ENCODE measurements at places on chromosomes 1 and 21.
A peak's percentile ranks its signal among the peaks of the same experiment; 100 is the strongest.

- DNase-seq, result peak; percentile 82
These were observed 31.2 kb upstream of the COL6A2 start for GRCh38 chr21:46066591-46067331.

DNA sequence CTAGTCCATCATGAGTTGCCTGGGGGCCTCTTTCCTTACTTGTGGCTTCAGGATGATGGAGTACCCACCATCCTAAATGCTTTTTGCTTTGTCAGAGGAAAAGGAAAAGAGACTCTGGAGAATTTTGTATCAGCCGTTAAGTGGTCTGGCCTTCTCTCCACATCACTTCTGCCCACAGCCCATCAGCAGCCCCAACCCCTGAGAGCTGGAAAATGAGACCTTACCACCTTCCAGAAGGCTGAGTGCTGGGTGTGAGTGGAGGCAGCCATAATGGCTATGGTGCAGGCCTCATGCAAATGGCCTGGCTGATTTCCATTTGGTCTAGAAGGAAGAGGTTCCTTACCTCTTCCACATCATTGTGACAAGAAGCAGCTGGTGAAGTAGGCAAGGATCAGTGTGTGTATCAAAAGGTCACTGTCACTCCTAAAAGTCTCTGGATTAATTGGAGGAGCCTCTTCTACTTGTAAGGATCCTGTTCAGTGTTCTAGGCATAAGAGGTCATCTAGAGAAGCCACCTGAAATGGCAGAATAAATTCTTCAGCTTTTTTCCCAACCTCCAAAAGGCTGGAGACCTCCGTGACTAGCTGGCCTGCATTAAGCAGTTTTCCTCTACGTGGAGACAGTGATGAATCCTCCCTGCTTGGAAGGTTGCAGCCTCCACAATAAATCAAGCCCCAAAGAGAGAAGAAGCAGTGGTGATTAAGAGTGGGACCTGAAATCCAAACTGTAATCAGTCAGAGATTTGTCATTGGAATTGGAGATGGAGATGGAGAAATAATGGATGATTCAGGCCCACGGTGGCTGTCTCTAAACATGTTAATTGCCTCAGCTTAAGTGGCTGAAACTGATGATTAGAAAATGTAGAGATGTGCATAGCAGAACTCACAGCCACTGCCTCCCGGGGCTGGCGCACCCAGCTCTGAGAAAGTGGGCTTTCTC lies 111.5 kb downstream of the CNIH3 start:
- DNase-seq, result no peak

DNA sequence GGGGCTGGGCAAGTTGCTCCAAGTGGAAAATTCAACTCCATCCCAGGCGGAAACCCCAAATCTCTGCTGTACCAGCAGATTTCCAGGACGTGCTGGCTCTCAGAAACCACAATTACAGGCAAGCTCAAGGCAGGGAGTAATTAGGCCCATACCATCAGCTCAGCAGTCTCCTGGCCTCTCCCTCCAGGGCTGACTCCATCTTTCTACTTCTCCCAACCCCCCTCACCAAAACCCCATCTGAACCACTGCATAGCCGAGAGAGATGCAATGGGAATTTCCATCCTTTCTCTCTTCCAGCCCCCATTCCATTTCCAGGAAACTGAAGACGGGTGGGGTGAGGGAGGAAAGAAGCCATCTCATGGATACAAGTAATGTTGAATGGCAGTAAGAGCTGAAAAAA lies 41.2 kb downstream of the ARHGEF11 start:
- no peak for DNase-seq

DNA sequence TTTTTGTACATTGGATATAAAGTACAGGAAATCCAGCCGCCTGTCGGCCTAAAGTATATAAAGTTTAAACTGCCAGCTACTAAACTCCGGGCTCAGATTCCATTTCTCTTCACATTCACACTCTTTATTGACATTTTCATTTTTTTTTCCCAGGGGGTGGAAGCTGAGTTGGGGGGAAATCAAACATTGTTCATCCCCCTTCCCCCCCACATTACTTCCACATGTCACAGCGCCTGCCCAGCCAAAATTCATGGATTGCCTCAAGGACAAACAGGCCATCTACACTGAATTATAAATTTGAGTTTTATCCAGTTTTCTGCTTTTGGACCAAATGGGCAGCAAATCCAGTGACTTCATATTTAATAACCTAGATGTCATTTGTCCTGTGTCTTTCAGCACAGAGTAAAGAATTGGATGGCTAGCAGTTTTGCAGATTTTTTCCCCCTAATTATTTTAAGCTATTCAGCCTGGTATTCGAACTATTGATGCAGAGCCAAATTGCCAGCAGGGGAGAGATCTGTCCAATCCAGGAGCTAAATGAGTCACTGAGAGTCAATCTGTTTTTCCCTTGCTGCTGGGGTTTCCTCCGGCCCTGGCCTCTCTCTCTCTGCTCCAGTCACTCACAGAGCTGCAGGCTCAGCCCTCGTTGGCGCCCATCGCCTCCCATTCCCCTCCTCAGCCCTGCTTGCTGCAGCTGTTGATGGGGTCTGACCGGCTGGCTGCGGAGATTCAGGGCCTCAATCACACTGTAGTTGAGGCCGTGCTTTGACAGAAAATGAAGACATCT lies 98.0 kb downstream of the LMO4 start:
- no peak for DNase-seq

- DNase-seq, result no peak
These were observed 62.9 kb upstream of the ERG start for GRCh38 chr21:38561205-38561604.

DNA sequence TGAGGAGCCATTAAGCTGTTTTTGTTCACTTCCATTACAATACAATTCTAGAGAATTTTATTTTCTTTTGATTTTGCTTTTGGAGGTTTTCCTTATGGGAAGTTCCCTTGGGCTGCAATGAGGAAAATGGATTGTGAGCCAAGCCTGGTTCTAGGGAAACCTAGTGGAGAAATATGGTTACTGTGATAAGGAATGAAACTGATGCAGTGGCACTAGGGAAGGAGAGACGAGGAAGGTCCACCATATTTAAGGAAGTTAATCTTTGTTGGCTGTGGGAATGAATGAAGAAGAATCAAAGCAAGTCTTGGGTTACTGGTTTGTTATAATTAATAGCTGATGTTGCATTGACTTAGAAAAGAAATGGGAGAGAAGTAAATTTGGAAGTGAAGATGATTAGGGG lies 28.4 kb downstream of the CHML start:
- no peak for DNase-seq

DNA sequence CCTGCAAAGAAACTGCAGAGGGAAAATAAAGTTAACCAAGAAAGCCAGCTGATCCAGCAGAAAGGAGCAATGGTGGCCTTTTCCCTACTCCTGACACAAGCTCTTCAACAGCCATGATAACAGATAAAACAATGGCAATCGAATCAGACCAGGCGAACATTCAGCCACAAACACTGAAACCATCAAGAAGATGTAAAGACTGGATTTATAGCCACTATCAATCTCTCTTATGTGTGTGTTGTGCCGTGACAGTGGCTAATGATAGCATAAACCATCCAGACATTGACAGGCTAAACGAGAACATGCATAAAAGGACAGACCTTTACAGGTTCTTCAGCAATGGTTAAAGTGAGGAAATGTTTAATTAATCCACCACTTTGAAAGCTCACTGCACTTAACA lies 78.1 kb upstream of the RAB4A start:
- DNase-seq, result no peak

DNA sequence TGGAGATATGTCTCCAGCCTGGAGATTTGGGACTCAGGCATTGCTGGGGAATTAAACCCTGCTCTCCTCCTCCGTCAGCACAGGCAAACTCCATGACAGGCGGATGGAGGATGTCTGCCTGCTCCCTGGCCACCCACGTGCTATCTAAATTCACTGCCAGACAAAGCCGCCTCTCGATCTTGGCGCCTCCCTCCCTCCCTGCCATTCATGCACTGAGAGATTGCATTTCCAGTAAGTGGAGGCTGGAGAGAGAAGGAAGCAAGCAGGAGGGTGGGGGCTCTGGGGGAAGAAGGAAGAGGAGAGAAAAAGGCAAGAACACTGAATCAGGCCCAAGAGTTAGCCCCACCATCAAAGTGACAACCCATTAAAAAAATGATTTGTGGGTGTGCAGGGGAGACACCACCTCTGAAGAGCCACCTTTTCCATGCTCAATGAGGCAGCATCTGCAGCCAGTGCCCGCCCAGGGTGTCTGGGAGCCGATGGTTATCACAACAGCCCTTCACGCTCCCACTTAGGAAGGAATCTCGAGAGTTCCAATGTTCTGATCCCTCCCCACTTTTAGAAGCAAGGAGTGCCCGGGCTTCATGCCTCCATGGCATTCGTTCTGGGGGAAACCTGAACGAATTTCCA lies 183.0 kb downstream of the HIVEP3 start:
- DNase-seq, result no peak

- DNase-seq, result no peak
These were observed 1.5 kb downstream of the KISS1 start for GRCh38 chr1:204194771-204195170.

- no peak for DNase-seq
These were observed 71.2 kb upstream of the RUNX3 start for GRCh38 chr1:25001125-25001915.

- no peak for DNase-seq
These were observed 23.6 kb upstream of the ANGPTL3 start for GRCh38 chr1:62573675-62574074.

DNA sequence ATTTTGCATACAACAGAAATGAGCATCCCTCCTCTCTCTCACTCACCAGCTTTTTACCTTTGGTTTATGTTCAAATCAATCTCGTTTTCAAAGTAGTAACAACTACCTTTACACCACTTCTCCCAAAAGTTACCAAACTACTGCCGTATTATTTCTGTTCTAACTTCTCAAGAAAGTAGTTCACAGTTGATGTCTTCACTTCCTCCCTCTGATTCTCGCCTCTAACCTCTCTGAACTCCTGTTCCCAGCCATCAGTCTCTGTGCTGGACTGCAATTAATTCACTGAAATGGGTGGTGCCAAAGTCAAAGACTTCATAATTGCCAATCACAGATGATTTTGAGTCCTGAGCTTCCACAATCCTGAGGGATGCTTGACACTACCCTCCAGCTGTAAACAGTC lies 54.0 kb downstream of the ZNF281 start:
- no peak for DNase-seq

- DNase-seq, result no peak
These were observed 19.1 kb upstream of the DDOST start for GRCh38 chr1:20680269-20680668.

- peak; percentile 41 for DNase-seq
These were observed 188.6 kb upstream of the C1orf174 start for GRCh38 chr1:4088676-4089075.

GRCh38 chr1:41622859-41623732 lies 138.6 kb upstream of the EDN2 start:
- no peak for DNase-seq
